Gastroesophageal sphincter (tissue), 4 donors: ENCODE measurements at places on chromosomes 13 and 19.

DNA sequence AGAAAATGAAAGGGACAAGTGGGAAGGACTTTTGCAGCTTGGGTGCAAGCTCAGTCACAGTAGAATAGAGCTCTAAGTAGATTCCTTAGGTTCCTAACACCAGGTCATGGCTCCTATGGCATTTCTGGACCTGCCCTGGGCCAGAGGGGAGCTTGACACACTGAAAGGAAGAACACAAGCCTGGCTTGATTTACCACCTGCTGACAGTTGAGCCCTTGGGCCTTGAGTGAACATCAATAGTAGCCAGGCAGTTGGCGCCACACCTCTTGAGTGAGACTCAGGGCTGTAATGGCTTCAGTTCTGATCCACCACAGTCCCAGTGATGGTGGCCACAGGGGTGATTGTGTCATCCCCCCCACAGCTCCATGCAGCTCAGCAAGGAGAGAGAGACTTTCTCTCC is 221.9 kb upstream of the PCDH17 start:
- no peak for ATAC-seq

GRCh38 chr13:75437582-75438318 is 44.2 kb downstream of the TBC1D4 start:
- ATAC-seq = no peak

GRCh38 chr13:44734201-44734707 is 158.1 kb upstream of the TSC22D1 start:
- ATAC-seq = no peak

GRCh38 chr13:30256713-30257467 is 50.5 kb downstream of the KATNAL1 start:
- no peak for ATAC-seq

GRCh38 chr19:18533058-18533457 is 10.3 kb downstream of the FKBP8 start:
- no peak for ATAC-seq

- ATAC-seq = no peak
These were observed 447 bp downstream of the RBM42 start for GRCh38 chr19:35629332-35629633.

- ATAC-seq = no peak
These were observed 45.3 kb upstream of the ZNF599 start for GRCh38 chr19:34818270-34818669.

- no peak for ATAC-seq
These were observed 4.7 kb upstream of the POMP start for GRCh38 chr13:28654276-28654675.

DNA sequence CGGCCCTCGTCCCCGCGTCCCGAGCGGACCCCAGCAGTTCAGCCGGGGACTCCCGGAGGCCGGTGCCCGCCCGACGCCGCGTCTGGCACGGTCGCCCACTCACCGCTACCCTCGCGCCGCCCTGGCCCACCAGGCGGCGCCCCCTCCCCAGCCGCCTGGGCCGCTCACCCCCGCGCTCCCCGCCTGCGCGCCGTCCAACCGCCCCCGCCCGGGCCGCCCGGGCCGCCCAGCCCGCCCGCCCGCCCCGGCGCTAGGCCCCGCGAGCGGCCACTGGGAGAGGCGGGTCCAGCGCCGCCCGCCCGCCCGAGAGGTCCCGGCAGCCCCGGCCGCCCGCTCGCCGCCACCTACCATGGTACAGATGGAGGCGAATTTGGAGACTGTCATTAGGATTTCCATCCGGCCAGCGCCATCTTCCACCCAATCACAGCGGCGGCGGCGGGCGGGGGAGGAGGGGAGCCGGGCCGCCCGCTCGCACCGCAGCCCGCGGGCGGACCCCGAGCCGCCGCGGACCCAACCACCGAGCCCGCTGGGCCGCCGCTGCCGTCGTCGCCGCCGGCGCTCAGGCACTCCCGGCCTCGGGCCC is at the start of gene USP12:
Gene USP12, minus strand, starts transcription at position 568 of the 583 bp plus-strand sequence. Its CDS starts 172 bp downstream, at position 396.
- ATAC-seq = peak; percentile 42

- ATAC-seq = no peak
These were observed 101.3 kb downstream of the ARHGEF7 start for GRCh38 chr13:111216166-111216960.

DNA sequence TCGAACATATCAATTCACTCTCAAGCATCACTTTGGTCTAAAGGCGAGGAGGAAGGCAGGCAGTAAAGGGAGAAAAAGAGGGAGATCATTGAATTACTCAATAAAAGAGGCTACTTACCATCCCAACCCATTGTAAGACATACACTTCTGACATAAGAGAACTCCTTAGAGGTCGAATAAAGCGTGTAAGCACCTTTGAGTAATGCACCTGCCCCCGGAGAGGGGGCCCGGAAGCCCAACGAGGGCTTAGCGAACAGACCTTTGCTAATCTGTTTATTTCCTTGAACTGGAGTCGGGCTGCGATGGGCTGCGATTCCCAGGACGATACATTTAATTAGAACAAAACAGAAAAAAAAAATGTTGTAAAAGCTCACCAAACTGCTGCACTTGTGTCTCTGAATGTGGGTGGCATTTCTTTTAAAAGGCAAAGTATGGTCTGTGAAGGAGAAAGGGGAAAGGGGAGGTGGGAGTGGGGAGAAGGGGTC is 3.0 kb downstream of the ZC3H4 start:
- ATAC-seq = no peak

DNA sequence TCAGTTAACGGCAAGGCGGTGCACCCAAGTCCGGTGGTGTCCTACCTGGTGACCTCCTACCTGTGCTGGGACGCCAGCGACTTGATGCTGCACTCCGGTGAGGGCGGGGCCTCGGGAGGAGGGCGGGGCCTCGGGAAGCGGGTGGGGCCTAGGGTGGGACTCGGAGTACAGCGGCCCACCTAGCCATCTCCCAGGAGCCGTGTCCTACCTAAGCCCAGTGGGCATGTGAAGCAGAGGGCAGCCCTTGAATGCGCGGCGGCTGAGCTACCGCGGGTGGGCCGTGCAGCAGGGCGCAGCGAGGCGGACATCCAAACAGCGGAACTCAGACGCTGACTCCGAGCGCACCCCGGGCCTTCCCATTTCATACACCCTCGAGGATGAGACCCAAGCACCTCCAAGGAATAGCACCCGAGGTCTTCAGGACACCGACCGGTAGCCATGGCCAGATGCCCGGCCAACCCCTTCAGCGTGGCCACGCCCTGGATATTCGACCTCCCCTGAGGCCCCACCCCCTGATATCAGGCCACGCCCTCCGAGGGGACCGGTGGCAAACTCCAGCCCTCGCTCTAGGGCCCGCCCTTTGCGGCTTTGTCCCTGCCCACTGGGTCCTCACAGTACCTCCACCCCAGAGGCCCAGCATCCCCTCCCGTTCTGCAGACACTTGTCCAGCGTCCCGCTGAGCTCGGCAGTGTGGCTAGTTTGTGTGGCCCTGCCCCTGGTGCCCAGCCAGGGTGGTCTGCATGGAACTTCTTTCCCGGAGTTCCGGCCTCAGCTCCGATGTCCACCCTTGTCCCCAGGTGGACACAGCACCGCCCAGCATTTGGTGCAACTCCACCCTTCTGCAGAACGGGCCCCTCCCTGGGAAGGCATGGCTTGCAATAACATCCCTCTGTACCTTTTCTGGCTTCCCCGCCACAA is 5.4 kb downstream of the KLK1 start:
- no peak for ATAC-seq

DNA sequence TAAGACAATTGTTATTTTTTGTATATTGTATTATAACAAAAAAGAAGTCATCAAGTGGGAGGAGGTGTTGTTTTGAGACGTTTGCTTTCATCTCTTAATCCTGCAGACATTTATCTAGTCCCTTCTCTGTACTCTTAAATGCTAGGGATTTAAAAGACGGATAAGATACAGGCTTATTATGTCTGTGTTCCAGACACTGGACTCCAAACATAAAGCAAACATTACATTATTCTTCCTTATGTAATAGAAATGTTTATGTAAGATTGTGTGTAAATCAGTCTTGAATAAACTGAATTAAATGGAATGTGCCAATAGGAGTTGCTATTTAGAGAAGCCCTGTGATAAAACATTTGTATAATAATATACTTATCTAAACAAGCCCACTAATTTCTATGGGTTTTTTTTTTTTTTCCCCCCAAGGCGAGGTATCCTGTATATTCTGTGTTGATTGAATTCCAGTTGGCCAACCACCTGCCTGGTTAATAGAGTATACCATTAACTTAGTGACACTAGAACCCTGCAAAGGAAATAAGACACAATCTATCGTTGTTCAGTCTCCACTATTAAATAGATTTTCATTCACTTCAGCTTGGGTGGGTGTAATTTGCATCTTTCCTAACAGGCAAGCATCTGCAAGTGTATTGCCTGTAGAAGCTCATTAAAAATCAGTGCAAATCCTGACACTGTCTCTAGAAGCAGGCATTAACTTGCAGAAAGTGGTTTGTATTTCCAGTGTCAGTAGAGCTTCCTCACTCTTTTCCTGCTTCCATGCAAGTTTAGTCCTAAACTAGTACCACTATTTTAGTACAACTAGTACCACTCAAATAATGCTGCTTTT is 69.0 kb downstream of the LRCH1 start:
- ATAC-seq = no peak

DNA sequence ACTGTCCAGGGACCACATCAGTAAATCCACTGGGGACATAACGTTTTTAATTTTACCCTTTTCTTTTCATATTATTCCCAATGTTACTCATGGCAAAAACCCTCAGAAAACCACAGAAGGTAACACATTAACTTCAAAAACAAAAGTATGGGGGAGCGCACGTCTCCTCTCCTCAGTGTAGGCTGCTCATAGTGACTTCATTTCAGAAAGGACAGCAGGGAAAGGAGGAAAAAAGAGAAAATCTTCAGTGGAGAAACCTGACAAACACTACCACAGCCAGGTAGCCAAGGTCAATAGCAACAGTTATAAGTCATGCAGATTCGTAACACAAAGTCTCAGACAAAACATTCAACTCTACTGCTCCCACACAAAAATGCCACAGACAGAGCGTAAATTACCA is 21.4 kb downstream of the DZIP1 start:
- ATAC-seq = no peak

DNA sequence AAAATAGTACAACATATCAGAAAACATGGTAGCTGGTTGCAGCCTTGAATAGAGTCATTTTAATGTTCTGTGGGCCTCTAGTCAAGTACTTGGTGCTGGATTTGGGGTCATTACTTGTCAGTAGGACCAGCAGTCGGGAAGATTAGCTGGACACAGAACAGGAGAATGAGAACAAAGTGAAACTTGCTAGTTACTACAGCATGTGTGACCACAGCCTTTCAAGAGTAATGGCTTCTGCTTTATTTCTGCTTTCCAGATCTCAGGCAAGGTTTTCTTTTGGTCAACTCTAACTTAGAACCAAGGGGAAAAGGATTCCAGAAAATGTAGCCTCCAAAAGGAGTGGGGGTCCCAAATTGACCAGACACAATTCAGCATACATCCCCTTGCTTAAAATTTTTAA is 17.1 kb upstream of the VWA8 start:
- no peak for ATAC-seq

- no peak for ATAC-seq
These were observed 16.3 kb downstream of the LCP1 start for GRCh38 chr13:46165485-46166223.

DNA sequence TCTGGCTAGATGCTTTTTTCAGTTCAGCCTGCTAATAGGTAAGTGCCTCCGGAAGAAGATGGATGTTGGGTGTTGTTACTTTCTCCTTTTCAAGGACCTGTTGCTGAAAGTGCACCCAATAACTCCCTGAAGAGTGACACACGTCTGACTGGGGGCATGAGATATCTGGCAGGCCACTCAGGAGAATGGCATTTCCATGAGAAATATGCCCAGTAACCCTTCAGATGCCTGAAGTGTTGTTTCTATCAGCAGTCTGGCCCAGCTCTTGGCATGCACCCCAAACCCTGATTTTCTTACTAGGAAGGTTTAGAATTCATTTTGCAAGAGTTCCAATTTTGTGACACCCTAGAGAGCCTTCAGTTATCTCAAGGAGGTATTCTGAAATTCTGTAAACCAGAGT is 71.5 kb downstream of the ARHGAP35 start:
- no peak for ATAC-seq

DNA sequence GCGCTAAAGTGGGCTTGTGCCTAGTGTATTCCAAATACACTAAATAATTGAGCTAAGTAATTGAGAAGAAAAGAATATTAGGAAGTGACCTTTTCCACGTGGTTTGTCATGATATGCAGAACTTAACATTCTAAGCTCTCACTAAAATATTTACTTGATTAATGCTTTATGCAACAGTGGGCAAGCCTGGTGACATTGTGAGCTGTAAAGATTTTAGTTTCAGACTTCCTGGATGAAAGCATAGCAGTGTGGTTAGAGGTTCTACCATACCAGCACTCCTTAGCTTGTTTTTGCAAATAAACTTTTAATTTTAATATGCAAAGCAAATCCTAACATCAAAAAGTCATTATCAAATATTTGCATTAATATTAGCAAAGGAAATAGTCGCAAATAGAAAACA is 1065.1 kb upstream of the SPRY2 start:
- ATAC-seq = no peak

GRCh38 chr13:46172531-46172991 is 9.4 kb downstream of the LCP1 start:
- ATAC-seq = no peak

DNA sequence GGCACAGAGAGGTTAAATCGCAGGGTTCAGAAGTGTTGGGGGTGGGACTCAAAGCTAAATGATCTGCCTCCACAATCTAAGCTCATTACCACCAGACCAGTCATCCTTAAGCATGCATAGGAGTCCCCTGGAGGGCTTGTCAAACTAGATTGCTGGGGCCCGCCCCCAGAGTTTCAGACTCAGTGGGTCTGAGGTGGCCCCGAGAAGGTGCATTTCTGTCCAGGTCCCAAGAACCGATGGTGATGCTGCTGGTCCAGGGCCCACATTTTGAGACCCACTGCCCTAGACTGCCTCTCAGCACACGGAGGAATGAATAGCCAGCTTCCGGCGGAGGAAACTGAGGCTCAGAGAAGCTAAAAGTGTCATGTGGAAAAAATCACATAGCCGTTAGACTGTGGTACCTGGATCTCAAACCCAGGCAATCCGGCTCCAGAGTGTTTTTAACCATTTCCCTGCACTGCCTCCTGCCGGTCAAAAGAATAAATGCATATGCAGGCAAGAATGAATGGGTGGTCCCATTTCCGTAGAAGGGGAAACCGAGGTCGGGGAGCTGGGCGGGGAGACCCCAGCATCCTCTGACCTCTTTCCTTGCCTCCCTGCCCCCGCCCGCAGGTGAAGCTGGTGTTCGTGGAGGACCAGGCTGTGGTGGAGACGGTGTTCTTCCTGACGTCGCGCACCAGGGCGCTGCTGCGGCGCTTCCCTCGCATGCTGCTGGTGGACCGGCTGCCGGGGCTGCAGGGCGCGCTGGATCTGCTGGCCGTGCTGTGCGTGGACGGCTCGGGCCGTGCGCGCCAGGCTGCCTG is 23.8 kb downstream of the ZSWIM9 start:
- ATAC-seq = no peak

GRCh38 chr19:58311345-58311865 is 6.2 kb downstream of the ERVK3-1 start:
- ATAC-seq = no peak

- no peak for ATAC-seq
These were observed 62.8 kb downstream of the WDFY2 start for GRCh38 chr13:51647067-51647466.

- ATAC-seq = no peak
These were observed 524.1 kb downstream of the GPC6 start for GRCh38 chr13:93750676-93751075.
